AG10803 (cell line): ENCODE measurements at places on chromosomes 3 and 15.

DNA sequence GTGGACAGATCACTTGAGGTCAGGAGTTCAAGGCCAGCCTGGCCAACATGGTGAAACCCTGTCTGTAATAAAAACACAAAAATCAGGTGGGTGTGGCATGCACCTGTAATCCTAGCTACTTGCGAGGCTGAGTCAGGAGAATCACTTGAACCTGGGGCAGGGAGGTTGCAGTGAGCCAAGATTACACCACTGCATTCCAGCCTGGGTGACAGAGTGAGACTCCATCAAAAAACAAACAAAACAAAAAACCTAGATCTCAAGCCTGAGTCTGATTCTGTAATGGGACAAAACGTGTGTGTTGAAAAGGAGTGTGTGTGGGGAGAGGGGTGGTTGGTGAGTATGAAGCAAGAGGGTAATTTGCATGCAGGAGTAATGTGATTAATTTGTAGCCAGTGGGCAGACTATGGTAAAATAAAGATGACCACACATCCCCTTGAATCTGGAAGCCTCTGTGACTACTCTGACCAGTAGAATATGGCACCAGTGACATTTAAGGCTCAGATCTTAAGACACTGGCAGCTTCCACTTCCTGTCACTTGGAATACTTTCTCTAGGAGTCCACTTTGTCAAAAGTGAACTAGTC lies 18.4 kb upstream of the OPA1 start:
- DNase-seq: no peak

DNA sequence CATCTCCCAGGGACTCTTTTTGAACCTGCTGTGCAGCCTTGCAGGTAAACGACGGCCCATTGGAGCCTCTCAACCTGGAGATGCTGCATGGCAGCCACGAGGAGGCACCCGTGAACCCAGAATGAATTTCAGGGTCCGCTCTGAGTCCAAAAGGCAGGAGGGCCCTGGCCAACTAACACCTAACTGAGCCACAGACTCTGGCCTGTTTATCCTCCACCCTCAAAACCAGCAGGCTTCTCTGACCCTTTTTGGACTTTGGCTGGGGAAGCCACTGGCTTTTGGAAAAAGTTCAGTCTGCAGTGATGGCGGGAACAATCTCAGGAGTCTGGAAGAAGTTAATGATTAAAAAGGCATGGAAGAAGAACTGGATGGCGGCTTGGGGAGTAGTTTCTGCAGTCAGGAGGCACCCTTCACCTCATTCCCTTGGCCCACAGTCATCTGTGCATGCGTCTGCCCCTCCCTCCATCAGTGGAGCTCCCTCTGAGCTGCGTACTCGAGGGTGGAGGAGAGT lies 4.1 kb downstream of the PXYLP1 start:
- no peak for DNase-seq

GRCh38 chr3:115418583-115418982 lies 204.7 kb upstream of the GAP43 start:
- DNase-seq: no peak

DNA sequence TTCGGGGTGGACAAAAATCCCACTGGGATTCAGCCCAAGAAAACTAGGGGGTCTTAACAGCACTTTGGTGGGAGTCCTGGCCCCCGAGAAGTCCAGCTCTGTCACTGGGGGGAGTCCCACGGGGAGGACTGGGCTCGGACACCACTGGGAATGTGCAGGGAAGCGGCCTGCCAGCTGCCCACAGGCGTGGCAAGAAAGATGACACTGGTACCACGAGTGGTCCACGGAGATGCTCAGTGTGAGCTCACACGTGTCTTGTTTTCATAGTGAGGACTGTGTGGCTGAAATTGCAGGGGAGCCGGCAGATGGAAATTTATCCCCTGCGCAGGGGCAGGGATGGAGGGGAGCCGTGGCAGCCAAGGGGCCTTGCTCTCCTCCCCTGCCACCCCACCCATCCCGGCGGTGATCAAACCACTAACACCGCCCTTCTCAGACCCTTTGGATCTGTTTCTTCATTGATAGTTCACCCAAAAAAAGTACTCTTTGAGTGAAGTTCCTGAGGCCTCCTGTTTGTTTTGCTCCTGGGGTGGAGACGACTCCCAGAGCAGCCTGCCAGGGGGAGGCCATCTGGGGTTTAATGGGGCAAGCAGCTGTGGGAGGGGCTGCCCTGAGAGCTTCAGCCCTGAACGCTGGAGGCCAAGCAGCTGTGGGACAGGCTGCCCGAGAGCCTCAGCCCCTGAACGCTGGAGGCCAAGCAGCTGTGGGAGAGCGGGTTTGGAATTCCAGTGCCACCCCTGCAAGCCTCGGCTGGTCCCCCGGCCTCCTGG lies 130.9 kb downstream of the LRRK1 start:
- no peak for DNase-seq

DNA sequence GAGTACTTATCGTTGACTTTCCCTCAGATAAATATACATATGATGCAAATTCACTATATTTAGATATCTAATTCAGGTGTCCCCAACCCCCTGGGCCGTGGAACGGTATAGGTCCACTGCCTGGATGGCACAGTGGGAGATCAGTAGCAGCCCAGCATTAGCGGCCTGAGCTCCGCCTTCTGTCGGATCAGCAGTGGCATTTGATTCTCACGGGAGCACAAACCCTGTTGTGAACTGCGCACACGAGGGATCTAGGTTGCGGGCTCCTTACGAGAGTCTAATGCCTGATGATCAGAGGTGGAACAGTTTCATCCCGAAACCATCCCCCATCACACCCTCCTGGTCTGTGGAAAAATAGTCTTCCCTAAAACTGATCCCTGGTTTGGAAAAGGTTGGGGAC lies 6.9 kb downstream of the KNL1 start:
- DNase-seq: no peak

DNA sequence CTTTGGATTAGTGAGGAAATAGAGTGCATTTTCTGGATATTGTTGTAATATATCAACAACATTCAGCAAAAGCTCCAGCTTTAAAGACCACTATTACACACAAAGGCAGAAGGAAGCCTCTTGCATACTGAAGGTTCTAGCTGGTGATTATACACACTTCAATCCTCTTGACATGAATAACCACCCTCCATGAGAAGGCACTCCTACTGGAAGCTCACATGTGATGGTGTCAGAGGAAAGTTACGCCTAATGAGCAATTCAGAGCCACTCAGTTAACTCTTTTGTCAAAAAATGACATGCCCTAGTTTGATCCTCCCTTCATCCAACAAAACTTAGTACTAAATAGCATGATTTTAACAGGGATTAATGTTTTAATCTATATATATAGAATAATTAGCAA lies 124.6 kb upstream of the LYSMD4 start:
- DNase-seq: no peak

DNA sequence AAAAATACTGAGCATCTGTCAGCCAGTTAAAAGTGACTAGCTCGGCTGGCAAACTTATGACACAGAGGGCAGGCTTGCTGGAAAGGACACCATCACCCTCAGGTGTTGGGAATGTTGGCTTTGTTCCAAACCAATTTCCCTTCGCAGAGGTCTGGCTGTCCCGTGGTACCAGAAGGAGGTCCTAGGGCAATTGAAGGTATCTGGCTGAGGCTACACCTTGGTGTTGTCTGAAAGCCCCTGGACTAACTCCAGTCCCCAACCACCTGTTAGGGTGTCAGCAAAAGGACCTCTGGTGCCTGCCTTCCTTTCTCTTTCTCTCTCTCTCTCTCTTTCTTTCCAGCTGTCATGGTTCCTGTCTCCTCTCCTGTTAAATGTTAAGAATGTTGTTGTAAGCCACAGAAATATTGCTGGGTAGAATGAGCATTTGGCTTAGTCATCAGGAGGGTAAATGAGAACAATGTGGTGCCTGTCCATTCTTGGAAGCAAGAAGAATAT lies 12.5 kb downstream of the PRR20G start:
- peak; percentile 81 for DNase-seq

- no peak for DNase-seq
These were observed 36.4 kb downstream of the HAPLN3 start for GRCh38 chr15:88858934-88859333.

GRCh38 chr15:34734303-34734702 lies 20.5 kb downstream of the GJD2 start:
- DNase-seq: no peak

- no peak for DNase-seq
These were observed 860.0 kb upstream of the NR2F2 start for GRCh38 chr15:95470529-95470928.

DNA sequence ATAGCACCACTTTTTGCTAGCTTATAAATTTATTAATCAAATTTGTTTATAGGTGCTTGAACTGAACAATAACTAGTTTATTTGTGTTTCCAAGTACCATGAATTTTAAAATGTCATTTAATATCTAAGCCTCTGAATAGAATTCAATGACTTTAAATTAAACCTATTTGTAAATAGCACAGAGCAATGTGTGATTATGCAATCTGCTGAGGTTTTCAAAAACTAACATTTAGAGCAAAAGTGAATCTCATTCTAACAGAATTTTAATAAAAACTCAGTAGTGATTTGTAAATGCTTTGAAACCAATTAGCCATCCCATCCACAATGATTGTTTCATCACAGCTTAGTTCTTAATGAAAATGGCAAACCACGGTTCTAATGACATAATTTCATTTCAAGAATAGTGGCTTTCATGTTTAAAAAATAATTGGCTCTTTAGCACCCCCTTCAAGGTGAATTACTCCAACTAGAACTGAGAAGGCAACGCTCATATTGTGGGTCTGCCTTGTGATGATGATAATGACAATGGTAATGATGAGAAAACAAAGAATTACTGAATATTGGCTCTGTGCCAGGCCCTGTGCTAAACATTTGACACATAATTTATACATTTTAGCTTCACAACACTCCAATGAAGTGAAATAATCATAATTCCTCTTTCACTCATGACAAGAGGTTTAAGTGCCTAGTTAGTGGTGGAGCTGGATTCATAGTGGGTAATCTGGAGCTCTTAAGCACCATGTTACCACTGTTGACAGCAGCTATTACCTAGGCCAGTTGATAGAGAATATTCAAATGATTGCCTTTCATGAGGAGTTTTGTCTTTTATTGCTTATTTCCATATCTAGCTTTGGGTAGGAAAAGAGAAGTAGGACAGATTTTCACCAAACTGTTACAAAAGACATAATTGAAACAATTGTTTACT lies 145.7 kb downstream of the RBMS3 start:
- DNase-seq: no peak

- DNase-seq: peak; percentile 77
These were observed 889.8 kb downstream of the ROBO1 start for GRCh38 chr3:78878011-78878410.

DNA sequence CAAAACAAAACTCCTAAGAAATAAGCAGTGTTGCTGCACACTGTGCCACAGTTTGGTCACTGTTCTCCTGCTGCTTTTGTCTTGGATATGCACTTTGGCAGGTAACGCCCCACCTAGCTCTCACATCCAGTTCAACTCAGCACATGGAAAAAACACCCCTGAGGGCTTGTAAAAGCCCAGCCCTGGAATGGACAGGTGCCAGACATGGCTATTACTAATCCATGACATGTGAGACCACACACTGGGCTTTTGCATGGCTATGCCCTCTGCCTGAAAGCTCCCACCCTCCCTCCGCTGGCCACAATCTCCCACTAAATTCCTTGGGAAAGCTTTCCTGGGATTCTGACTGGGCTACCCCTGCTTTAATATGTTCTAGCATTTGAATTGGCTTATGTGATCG lies 24.7 kb upstream of the ZBED2 start:
- no peak for DNase-seq

DNA sequence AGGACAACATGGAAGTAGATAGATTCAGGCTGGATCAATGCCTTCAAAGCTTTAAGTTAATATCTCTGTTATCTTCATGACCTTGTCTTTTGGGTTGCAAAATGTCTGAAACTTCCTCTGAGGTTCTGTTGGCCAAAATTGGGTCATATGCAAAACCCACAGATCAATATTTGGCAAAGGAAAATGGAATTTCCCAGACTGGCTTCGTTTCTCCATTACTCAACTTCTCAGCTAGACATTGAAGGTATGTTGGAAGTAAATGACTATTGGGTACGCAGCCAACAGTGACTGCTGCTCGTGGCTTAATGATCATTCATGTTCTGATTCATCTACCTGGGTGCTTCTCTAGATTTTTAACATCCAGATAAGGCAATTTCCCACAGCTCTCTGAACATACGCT lies 675.4 kb upstream of the SGO1 start:
- no peak for DNase-seq

GRCh38 chr3:187974871-187975271 lies 179.1 kb upstream of the LPP start:
- no peak for DNase-seq

- peak; percentile 65 for DNase-seq
These were observed 32.4 kb downstream of the CDAN1 start for GRCh38 chr15:42704492-42704926.

DNA sequence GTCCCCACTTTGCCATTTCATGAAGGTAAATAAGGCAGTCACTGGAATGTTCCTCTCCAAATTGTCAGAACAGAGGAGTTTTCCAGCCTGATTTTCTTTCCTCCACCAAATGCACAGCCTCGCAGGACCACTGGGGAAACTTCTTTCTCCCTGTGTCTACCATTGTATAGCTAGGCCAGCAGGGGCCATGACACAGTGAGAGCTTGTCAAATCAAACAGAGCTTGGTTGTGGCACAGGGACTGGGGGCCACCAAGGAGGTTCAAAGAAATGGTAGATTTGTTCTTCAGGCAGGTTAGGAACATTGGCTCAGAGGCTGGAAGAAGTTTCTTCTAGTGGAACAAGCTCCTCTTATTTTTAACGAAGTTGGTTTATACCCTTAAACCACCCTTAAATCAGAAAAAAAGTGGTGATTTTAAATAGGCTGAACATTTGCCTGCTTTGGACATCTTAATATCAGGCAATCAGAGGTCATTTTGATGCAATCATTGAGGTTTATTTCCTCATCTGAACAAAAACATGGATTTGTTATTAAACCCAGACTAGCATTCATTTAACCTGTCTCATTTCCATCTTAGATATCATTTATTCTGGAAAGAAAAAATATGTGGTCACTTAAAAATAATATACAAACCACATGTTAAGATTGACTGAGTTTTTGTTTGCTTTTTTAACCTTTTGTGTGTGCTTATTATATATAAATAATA lies 105.6 kb downstream of the GTPBP8 start:
- peak; percentile 61 for DNase-seq

GRCh38 chr3:69283913-69284611 lies 101.8 kb downstream of the FRMD4B start:
- no peak for DNase-seq

- no peak for DNase-seq
These were observed 43.0 kb upstream of the SPATA12 start for GRCh38 chr3:57017459-57017845.

DNA sequence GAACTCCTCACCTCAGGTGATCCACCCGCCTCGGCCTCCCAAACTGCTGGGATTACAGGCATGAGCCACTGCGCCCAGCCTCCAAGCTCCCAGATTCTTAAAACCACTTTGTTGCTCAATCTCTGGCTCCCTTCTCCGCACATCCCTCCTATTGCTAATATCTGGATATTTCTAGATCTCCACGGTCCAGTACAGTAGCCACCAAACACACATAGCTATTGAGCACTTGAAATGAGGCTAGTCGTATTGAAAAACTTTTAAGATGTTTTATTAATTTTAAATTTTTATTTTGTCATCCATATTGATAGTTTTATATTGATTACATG lies 44.3 kb downstream of the SLC28A1 start:
- no peak for DNase-seq
